Ovary (tissue), 10 donors: ENCODE measurements at places on chromosomes 7 and 10. TPM values are rescaled to one million over a fixed set of nuclear protein-coding genes. Genes with fewer than 3 reads are reported as not detected.

- DNase-seq = no peak
Measured at GRCh38 chr10:132543916-132544743, 6.5 kb downstream of the INPP5A start.

GRCh38 chr7:32117837-32118236 is 47.6 kb upstream of the PDE1C start:
- DNase-seq = no peak

GRCh38 chr10:70550459-70550858 is 52.1 kb downstream of the PRF1 start:
- DNase-seq = no peak

DNA sequence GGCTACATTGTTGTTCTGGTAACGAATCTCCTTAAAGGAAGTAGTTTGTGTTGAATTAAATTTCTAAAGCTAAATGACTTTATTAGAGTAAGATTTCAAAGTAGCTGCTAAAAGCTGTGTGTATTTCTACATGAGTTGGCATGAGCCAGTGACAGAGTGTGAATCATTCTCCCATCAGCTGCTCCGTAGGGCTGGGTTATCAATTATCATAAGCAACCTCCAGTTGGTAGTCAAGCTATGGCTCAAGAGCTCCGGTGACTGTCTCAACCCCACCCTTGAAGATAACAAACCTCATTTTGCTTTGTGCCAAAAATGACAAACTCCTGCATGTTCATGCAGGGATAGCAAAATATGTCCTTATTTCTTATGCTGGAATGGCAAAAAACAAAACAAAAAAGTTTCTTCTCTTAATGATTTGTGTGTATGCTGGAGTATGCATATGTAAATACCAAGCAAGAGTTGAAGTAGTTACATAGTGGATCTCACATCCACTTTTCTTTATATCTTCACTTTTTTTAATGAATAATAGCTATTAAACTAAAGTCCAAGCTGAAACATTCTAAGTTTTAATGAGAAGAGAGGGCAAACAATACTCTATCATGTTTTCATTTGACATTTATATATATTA is 249.4 kb downstream of the CACNA2D1 start:
- no peak for DNase-seq

Gene UTF1
- 0.06 TPM for polyA plus RNA-seq
